ENCODE measurements at places on chromosomes 7 and 10.

DNA sequence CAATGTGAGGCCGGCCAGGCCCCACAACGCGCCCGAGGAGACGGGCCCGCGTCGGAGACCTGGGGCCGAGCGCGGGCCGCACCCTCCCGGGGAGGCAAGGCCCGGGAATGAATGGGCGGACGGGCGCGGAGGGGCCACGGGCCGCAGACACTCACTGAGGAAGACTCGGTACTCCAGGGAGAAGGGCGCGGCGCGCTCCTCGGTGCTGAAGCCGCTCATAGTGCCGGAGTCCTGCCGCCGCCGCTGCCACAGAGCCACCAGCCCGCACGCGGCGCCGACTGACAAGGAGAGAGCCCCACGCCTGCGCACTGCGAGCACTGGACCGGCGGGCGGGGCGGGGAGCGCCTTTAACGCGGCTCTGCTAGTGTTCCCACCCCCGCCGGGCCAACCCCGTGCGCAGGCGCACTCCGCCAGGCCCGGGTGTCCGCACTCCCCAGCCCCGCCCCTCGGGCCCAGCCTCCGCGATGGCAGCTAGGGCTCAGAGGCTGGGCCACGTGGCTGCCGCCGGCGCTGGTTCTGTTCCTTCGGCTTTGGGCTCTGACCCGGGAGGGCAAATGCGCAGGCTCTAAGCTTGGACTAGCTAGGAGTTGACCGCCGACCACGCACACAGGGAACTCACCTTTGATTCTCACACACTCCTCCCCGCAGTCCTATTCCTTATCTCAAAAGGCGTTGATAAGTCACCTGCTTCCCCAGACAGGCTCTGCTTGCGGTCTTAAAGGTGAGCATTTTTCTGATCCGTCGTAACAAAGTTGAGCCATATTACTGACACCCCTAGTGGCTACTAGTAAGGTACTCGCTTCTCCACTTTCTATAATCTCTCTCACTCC is at the start of gene PPA1:
Gene PPA1 (minus strand): TSS at position 321 of the 830 bp plus-strand sequence. CDS start 102 bp downstream, at position 219.
- peak; percentile 60 for DNase-seq

DNA sequence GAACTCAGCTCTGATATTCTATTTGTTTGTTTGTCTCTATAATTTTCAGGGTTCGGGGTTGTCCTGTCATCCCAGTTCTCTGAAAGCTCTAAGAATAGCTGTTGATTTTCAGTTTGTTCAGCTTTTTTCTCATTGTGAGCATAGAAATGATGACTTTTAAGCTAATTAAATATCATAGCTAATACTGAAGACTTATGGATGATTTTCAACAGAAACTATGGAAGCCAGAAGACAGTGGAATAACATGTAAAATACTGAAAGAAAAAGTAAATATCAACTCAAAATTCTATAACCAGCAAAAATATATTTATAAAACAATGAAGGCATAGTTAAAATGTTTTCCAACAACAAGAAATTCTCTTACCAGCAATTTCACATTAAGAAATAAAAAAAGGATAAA is 96.4 kb upstream of the ETV1 start:
- DNase-seq, result no peak

DNA sequence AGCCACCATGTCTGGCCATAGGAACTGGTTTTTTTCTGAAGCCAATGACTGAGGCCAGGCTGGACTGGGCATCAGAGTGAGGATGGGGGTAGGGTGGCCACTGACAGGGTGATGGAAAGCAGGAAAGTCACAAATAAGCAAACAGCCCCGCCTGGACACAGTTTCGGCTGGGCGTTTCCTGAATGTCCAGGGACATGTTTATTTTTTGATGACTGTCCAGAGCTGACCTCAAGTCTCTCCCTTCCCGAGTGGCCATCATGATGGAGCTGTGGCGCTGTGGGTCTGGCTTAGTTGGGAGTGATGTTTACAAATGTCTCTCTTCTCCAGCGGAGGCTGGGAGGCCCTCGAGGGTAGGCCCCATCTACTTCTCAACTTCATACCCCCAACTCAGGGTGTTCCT is 37.1 kb upstream of the COMTD1 start:
- no peak for DNase-seq

- no peak for DNase-seq
These were observed 46.1 kb downstream of the PPIF start for GRCh38 chr10:79393221-79393923.

DNA sequence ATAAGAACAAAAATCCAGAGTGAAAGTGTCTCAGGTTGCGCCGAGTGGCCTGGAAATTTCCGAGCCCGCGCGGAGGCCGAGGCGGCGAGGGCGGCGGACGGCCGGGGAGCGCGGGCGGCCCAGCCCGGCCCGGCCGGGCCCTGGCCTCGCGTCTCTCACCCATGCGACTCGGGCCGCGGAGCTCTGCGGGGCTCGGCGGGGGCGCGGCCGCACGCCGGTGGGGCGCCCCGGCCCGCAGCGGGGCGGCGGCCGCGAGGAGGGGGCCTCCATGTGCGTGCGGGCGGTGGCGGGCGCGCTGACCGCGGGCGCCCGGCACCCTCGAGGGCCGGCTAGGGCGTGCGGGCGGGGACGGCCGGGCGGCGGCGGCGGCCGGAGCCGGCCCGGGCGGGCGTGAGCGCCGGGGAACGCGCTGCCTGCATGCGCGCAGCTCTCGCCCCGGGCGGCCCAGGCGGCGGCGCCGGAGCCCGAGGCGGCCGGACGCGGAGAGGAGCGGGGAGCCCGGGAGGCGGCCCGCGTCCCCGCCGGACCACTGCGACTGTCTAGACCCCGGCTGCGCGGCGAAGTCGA is 302 bp upstream of the EN2 start:
- DNase-seq, result no peak

GRCh38 chr10:28020080-28020860 is 21.4 kb upstream of the ODAD2 start:
- no peak for DNase-seq

DNA sequence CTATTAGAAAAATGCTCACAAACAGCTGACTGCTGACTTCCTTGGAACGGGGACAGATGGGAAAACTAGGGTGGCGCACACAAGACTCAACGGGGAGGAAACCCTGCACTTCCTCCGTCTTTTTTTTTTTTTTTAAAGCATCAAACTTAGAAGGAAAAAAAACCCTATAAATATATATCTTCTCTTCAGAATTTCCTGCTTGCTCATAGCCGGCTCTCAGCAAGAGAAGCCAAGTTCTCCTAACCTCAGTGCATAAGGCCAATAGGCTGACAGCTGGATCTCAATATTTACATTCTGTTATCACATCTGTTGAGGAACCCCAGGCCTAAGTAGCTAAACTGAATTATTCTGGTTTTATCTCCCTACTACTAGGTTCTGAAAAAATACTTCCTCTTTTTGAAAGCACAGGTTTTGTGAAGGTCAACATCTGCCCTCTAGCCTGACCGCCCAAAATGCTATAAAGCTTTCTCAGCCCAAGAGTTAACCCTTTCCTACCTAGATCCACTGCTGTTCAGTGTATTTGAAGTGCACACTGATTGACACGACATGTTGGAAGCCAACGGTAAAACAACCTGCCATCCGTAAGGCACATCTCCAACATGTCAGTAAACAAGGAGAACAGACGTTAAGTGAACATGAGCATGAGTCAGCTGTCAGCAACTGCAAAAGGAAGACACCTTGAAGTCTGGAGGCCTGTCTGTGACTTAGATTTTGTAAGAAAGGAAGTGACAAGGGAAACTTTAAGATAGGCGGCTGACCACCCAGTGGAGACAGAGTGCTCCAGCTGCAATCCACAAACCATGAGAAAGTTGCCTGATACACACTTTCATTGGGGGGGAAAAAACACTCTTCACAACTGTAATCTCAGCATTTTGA is 83.8 kb downstream of the EBLN1 start:
- no peak for DNase-seq

- no peak for DNase-seq
These were observed 27.3 kb upstream of the ECHDC3 start for GRCh38 chr10:11714750-11715365.

DNA sequence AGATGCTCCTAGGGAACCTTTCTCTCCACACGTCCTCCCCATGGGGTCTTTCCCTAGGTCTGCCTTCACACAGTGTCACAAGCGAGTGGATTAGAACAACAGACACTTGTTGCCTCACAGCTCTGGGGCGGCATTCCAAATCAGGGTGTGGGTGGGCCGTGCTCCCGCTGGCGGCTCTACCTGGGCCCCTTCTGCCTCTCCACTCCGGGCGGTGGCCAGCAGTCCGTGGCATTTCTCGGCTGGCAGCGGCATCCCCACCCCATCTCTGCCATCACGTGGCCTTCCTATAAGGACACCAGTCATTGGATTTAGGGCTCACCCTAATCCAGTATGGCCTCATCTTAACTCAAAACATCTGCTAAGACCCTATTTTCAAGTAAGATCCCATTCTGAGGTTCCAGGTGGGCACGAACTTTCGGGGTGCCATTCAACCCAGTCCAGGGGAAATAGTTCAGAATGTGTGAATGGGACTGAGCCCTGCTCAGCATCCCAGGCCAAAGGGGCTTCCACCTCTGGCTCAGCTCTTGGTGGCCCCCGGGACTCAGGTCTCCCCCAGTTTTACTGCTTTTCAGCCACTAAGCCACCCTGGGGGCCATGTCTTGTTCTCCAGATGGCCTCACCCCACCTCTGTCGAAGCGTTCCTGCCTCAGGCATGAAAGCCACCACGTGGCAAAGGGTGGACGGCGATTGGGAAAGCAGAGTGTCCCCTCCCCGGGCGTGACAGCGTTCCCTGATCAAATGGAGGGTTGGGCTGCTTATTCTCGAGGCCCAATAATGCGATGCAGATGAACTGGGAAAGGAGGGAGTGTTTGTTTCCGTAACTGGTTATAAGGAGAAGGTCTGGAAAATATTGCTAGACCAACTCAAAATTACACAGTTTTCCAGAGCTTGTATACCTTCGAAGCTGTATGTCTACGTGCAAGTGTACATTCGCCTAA is 350.0 kb downstream of the GLRX3 start:
- no peak for DNase-seq

- DNase-seq, result no peak
These were observed 417.9 kb downstream of the ANKRD7 start for GRCh38 chr7:118642396-118642795.

- DNase-seq, result no peak
These were observed 94.4 kb upstream of the NEBL start for GRCh38 chr10:20991526-20991925.

DNA sequence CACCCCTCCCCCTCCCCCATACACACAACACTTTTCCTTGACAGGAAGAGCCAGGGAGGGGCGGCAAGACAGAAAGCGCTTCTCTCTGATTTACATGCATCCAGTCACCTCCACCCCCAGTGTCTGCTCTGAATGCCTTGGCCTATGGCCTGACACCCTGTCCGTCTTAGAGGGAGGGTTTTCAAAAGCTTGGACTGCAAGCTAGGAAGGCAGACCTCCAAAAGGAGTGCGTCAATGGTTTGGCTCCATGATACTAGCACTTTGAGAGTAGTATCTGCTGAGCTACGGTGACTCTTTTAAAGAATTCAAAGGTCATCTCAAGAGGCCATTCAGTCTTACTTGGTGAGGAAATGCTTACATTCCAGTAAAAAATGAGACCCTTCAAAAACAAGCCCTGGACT is 20.3 kb upstream of the PAX2 start:
- peak; percentile 0 for DNase-seq

GRCh38 chr7:98203964-98204605 is 7.2 kb upstream of the BHLHA15 start:
- no peak for DNase-seq

GRCh38 chr7:139914306-139915267 is 85.5 kb downstream of the TBXAS1 start:
- no peak for DNase-seq

DNA sequence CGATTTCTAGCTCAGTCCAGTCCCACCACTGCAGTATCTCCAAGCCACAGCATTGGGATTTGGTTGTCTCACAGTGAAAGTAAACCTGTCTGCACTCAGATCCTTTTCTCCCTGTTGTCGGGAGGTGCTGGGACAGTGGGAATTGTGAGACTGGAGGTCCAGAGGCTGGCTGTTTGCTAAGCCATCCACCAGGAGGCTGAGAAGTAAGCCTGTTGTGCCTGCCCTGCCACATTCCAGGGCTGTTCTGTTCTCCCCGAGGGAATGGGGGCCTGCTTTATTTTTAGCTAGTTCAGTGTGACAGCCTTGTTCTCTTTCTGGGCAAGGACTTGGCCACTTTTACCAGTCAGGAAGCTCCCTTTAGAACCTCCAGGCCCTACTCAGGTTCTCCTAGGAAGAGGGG is 54.9 kb downstream of the HK1 start:
- DNase-seq, result no peak

All from non-pigmented ciliary epithelial cell (primary cell).